ENCODE measurements at places on chromosomes 5 and 9. TPM values are rescaled to one million over a fixed set of nuclear protein-coding genes. Genes with fewer than 3 reads are reported as not detected.

The RANBP17 gene
- 62.1 TPM for total RNA-seq

The SPATA9 gene
- total RNA-seq, result not detected

The CDKN2A gene
- total RNA-seq, result 0.82 TPM

The OBP2B gene
- total RNA-seq, result not detected

The CERCAM gene
- total RNA-seq, result 50.6 TPM

The NAIP gene
- total RNA-seq, result 32.2 TPM

The IFNA13 gene
- not detected for total RNA-seq

The CXCL14 gene
- 63.1 TPM for total RNA-seq

The ARHGEF37 gene
- total RNA-seq, result 19.0 TPM

The FCHO2 gene
- total RNA-seq, result 47.1 TPM

The SHC3 gene
- total RNA-seq, result 4.4 TPM

The FOXD4L5 gene
- total RNA-seq, result 0.22 TPM

The CDH18 gene
- total RNA-seq, result 19.5 TPM

The CCDC192 gene
- not detected for total RNA-seq

The CCDC183 gene
- total RNA-seq, result 2.0 TPM

The NTNG2 gene
- 34.3 TPM for total RNA-seq
